Stimulated activated CD4-positive, alpha-beta T cell treated with anti-CD3 and anti-CD28 coated beads, Interleukin-1b, Interleukin-23, amount 100 ng/mL, for 48 hours (primary cell): ENCODE measurements at places on chromosomes 3 and 15.
A peak's percentile ranks its signal among the peaks of the same experiment; 100 is the strongest.

DNA sequence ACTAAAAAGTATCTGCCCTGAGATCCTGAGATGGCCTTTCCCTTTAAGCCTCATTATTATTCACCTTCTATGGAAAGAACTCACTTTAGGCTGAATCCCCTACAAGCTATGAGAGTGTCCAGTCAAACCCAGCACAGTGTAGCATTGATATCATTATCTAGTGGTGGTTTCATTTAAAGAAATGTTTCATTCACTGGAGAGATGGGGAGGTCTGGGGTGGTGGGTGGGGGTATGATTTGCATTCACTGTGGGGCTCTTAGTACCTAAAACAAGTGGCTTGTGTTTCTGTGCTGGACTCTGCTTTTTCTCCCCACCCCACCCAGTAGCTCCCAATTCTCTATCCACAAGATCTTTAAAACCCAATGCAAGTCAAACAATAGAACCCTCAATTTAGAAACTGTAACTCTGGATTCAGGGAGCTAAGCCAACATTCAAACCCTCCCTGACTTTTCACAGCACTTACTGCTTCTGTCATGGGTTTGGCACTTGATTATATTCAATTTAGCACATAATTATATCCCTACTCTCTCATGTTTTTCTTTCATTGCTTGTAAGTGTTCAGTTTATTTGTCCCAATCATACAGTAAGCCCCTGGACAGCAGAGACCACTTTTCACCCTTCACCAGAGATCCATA, 310.5 kb upstream of the THBS1 start:
- DNase-seq: no peak

DNA sequence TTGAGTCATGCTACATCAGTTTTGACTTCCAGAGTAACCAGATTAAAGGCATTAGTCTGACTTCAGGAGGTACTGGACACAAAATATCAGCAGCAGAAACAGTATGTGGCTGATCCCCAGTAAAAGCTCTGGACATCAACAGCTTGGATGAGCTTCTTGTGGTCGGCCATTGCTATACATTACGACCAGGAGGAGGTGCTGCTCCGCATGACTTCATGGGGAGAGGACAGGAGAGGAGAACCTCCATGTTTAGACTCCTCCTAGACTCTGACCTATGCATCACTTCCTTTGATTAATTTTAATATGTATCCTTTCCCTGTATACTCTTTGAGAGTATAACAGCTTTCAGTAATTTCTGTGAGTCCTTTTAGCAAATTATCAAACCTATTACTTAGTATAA, 285.6 kb upstream of the ARHGEF26 start:
- DNase-seq: no peak

- no peak for DNase-seq
Observed at GRCh38 chr3:70277304-70277703, 35.1 kb downstream of the MDFIC2 start.

- DNase-seq: no peak
Observed at GRCh38 chr3:74041068-74041675, 416.4 kb upstream of the PDZRN3 start.

GRCh38 chr3:34207002-34207401, 408.6 kb downstream of the PDCD6IP start:
- no peak for DNase-seq

GRCh38 chr15:86155551-86155950, 75.9 kb downstream of the AGBL1 start:
- DNase-seq: no peak

- no peak for DNase-seq
Observed at GRCh38 chr3:242602-243355, 46.2 kb downstream of the CHL1 start.

- DNase-seq: no peak
Observed at GRCh38 chr3:59424268-59425010, 374.6 kb upstream of the CFAP20DC start.

DNA sequence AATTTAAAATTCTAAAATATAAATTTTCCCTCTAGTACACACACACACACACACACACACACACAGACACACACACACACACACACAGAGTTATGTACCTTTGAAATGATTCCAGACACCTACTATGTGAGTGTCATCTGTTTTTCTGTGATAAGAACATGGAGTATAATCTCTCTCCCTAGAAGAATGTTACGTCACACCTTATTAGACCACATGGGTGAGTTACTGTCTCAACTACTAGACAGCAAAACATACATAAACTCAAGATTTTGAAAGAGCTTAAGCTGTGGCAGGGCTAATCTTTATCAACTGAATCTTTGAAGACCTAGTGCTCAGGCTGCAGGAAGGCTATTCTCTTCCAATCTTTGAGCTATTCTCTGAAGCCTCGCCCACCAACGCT, 385.9 kb upstream of the BCHE start:
- DNase-seq: no peak

- no peak for DNase-seq
Observed at GRCh38 chr3:66367979-66368378, 132.8 kb downstream of the LRIG1 start.

- no peak for DNase-seq
Observed at GRCh38 chr3:184647405-184647936, 64.4 kb downstream of the MAGEF1 start.

DNA sequence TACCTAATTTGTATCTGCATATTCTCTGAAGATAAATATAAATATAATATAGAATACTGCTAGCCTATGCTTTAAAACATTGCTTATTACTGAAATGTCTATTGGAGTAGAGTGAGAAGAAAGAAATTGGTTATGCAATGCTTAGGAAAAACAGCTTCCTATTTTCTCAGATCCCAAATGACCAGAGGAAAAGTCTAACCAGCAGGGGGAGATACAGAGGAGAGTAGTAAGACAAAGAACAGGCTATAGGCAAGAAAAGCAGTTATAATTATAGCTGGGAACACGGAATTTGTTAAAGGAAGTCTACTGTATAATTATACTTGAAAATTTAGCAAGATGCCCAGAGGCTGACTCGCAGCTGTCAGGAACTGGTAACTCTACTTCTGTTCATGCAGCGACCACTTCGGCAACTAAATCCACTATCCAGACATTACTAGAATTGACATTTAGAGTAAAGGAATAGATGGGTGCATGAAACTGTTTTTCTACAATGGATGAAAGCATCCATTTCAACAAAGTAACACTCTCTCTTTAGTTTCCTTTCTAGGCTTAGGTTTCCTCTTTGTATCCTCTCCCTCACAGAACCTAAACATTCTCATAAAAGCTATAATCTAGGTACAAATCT, 97.2 kb downstream of the TBC1D5 start:
- DNase-seq: no peak

- DNase-seq: no peak
Observed at GRCh38 chr3:59995563-59995962, 945.7 kb upstream of the CFAP20DC start.

GRCh38 chr3:36900474-36901443, 44.1 kb downstream of the TRANK1 start:
- no peak for DNase-seq

DNA sequence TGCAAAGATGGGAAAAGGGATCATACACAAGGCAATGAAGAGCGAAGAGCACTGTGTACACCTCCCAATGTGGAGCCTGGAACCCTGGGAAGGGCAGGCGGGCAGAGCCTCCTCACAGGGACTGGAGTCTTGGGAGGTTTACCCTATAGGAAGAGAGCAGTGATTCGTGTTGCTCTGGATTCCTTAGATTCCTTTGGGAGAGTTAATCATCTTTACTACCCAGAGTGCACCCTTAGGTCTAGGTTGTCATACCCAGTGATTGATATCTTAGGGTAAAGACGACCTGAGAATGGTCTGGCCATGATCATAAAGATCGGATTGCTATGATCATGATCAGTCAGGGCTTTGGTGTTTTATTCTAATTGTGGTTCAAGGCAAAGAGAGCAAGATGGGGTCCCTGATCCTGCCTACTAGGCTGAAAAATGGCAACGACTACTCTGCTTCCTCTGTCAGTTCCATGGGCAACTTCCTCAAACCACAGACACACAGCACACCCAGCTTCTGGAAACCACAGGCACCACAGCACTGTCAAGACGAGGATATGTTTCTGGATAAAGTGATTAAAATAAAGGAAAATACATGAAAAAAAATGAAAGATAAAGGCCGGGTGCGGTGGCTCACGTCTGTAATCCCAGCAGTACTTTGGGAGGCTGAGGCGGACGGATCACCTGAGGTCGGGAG, 20.4 kb upstream of the MAP6D1 start:
- no peak for DNase-seq

DNA sequence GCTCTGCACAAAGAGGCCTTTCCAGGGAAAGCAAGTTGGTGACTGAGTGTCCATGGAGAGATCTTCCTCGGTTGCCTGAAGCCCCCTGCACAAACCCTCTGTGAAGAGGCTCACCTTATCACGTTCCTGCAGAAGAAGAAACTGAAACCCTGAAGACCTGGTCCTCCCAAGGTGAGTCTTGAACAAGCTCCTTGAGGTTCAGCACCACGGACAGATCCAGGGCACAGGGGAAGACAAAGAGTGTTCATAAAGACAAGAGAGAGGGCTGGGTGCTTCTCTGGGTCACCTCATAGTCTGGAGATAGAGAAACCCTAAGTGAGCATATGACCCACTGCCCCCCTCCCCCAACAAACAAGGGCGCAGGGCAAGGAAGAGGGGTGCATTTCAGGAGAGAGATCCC, 21.7 kb upstream of the TBC1D21 start:
- DNase-seq: peak; percentile 30

GRCh38 chr15:36110659-36110993, 468.8 kb upstream of the CDIN1 start:
- DNase-seq: no peak

DNA sequence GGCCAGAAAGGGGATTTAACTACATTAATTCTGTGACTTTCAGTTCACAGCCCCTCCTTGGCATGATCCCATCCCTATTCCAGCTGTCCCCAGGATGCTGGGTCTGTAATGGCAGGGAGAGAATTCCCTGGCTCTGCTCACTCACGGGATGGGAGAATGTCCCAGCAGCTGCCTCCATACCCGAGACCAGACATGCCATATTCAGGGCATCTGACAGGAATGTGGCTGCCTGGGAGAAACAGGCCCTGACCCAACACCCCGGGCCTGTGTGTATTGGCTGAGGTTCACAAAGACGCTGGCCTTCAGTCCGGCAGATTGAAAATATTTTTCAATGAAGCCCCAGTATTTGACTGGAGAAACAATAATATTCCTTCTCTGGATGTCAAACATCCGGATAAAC, 83.6 kb upstream of the SMAD3 start:
- no peak for DNase-seq

DNA sequence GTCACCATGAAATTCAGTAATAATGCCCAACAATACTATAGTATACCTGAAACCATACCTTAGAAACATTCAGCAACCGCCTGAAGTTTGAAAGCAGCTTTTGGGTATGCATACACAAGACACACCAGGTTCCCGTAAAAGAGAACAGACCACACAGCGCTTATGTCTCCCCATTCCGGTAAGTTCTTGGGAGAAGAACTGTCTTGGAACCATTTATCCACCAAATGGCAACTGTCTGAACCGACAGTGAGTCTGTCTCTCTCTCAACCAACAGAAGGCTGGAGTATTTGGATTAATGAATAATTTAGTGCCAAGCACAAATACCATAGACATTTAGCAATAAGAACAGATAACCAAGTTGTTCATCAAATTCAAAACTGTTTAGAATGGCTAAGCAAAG, 7.6 kb downstream of the RGMA start:
- no peak for DNase-seq

GRCh38 chr15:26983822-26984221, 12.8 kb downstream of the GABRG3 start:
- DNase-seq: no peak

- DNase-seq: no peak
Observed at GRCh38 chr15:56217341-56217740, 26.3 kb downstream of the RFX7 start.
